ENCODE measurements at places on chromosomes 7 and 10.

DNA sequence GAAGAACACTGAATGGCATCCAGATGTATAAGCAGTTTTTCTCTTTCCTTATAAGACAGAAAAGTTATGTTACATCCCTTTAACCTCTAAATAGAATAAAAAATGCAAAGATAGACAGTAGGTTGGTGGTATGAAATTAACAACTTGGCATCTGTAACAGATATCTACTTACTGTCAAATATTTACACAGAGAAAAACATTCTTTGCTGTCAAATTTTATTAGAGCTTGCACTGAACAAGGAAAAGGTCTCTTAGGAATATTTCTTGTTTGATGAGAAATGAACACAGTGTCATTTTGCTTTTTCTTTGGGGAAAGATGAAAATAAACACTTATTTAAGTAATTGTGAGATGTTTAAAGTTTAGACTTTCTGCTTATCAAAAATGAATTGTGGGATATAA is 65.6 kb upstream of the PCDH15 start:
- no peak for DNase-seq

DNA sequence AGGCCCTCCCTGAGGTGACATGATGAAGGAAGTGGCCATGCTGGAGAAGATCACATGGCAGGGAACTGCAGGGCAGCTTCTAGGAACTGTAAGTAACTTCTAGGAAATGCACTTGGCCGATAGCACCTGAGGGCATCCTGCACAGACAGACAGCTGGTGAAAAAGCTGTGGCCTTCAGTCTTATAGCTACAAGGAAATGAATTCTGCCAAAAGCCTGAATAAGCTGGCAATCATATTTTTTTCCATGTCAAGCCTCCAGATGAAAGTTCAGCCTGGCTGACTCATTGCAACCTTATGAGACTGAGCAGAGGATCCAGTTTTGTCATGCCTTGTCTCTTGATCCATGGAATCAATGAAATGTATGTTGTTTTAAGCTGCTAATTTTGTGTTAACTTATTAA is 91.1 kb upstream of the CACNA2D1 start:
- DNase-seq: no peak

- DNase-seq: no peak
These were observed 476.2 kb downstream of the GRM8 start for GRCh38 chr7:126776498-126776897.

DNA sequence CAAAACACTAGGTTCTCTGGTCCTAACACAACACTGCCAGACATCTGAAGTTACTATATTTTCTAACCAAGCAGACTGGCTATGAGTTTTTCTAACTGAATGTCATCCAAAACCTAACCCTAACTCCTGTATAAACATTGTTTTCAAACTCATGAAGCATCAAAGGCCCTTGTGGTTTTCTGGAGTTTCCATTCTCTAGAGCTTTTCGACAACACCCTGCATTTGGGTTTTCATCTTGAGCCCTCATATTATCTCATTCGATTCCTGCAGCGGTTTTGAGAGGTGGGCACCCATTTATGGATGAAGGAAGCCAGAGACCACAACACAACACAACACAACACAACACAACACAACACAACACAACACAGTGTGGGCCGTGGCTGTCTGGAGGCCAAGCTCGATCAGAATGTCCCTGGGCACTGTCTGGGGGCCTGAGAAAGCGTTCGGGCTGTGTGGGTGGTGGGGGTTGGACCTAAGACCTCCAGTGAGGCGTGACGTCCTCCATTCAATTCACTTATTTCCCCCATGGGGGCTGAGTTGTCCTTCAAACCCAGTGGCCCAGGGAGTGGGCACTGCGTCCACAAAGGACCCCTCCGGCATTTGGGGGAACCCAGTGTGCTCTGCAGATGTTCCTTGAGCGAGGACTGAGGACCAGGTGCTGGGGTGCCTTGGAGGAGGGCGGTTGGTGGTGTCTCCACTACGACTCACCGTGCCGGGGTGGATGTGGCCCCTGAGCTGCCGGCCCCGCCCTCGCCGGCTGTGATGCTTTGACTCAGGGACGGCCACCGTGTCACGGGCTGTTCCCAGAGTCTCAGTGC is 490.4 kb downstream of the DNAJB6 start:
- DNase-seq: no peak
